Left cardiac atrium (tissue), 4 donors: ENCODE measurements at places on chromosomes 11 and 22. TPM values are rescaled to one million over a fixed set of nuclear protein-coding genes. Genes with fewer than 3 reads are reported as not detected.

- DNase-seq: no peak
Measured at GRCh38 chr11:77517226-77517625, 43.3 kb upstream of the PAK1 start.

Gene CD3E
- 1.6 TPM for total RNA-seq

- no peak for DNase-seq
Measured at GRCh38 chr11:88352139-88352538, 14.6 kb upstream of the CTSC start.

DNA sequence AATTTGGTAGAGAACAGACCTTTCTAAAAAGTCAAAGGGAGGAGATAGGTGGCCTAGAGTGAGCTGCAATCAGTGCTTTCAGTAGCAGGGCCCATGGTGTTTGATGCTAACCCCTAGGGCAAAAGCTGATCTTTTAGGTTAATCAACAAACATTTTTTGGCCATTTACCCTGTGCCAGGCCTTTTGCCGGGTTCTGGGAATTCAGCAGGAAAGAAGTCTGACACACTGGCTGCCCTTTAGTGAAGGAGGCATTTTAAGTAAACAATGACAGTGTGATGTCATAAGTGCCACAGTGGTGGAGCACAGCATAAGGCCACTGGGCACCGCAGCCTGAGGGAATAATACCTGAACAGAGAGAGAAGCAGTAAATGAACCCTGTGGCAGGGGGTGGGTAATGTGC is 29.0 kb downstream of the C22orf31 start:
- no peak for DNase-seq
